Bone marrow (tissue), 2 donors: ENCODE measurements at places on chromosomes 11 and 22.

GRCh38 chr22:32478994-32479393, 4.4 kb downstream of the FBXO7 start:
- no peak for DNase-seq

GRCh38 chr11:6927030-6927617, 898 bp downstream of the ZNF215 start:
- DNase-seq = no peak

GRCh38 chr11:112801025-112801816, 160.0 kb upstream of the NCAM1 start:
- DNase-seq = no peak

DNA sequence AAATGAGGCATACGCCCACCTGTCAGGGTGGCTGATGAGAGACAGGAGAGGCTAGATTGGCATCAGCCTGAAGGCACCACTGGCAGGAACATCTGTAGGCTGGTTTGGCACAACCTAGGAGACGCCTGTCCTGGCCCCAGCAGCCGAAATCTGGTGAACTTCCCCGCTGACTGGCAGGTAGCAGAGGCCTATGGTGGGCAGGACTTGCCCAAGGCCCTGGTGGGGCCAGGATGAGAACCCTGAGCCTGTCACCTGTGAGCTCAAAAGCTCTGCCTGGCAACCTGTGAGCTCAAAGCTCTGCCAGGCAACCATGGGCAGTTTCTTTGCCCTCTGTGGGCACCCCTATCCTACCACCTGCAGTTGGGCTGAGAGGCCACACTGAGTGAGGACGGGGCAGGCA, 2.5 kb downstream of the DERL3 start:
- no peak for DNase-seq

DNA sequence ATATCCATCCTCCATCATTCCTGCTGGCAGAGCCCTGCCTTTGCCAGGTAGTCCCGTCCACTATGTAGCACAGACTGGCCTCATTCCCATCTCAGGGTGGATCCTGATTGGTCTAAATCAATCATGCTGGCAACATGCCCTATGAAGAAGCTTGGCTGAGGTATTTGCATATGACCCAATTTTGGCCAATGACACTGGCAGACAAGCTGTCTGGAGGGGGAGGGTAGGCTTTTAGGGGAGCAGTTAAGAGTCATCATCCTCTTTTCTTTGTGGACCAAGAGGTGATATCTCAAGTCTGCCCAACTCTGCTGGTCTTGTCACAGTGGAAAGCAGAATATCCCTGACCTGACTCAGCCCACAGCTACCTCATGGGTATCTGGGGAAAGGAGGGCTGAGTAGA, 5.1 kb downstream of the CCDC89 start:
- no peak for DNase-seq

- no peak for DNase-seq
These were observed 11.2 kb downstream of the PNPLA5 start for GRCh38 chr22:43880541-43880991.

DNA sequence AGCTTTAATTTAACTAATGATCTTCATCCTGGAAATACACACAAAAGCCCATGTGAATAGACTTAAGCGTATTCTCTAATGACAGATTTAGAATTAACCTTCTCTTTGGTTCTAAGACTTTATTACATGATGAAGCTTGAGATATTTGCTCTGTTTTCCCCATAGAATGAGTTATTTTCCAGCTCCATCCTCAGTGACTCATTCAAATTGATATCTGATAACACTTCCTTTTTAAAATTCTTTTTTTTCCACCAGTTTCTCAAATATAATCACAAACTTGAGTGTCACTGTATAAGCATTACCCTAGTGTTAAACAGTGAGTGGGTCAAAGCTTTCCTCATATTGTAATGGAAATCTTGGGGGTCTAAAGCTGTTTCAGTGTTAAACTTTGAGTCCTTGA, 535.8 kb downstream of the KCNA4 start:
- no peak for DNase-seq

GRCh38 chr11:22884217-22884616, 23.9 kb upstream of the CCDC179 start:
- DNase-seq = no peak

GRCh38 chr11:66115638-66116301, 45.7 kb downstream of the PACS1 start:
- no peak for DNase-seq

DNA sequence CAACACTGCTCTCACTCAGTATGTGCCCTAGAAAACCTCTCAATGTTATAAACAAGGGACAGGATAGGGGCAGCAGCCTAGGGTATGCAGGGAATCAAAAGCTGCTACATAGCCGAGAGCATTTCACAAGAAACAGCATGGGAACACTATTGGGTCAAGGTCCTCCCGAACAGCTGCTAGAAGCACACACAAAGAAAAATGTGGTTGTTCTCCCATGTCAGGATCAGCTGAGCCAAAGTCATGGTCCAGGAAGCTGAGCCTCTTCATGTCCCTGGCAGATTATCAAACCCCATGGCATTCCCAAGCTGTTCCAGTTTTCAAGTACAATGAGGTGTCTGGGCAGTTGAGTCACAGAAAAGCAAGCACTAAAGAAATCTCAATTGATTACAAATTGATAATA, 21.0 kb upstream of the GDPD4 start:
- DNase-seq = no peak

- peak; percentile 86 for DNase-seq
These were observed 28.5 kb upstream of the RBX1 start for GRCh38 chr22:40922484-40923303.

- DNase-seq = no peak
These were observed 20.9 kb upstream of the NARS2 start for GRCh38 chr11:78595436-78596130.

DNA sequence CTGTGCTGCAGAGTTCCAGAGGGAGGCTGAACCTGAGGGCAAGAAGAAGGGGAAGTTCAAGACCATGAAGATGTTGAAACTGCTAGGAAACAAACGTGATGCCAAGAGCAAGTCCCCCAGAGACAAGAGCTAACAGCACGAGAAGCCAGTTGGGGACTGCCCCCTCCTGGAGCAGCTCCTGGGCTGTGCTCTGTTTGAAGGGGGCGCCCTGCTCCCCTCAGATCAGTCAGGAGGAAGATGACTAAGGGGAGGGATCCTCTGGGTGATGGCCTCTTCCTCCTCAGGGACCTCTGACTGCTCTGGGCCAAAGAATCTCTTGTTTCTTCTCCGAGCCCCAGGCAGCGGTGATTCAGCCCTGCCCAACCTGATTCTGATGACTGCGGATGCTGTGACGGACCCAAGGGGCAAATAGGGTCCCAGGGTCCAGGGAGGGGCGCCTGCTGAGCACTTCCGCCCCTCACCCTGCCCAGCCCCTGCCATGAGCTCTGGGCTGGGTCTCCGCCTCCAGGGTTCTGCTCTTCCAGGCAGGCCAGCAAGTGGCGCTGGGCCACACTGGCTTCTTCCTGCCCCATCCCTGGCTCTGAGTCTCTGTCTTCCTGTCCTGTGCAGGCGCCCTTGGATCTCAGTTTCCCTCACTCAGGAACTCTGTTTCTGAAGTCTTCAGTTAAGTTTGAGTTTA, 12.6 kb downstream of the C22orf23 start:
- no peak for DNase-seq

- no peak for DNase-seq
These were observed 35.7 kb downstream of the WEE1 start for GRCh38 chr11:9609002-9609759.

DNA sequence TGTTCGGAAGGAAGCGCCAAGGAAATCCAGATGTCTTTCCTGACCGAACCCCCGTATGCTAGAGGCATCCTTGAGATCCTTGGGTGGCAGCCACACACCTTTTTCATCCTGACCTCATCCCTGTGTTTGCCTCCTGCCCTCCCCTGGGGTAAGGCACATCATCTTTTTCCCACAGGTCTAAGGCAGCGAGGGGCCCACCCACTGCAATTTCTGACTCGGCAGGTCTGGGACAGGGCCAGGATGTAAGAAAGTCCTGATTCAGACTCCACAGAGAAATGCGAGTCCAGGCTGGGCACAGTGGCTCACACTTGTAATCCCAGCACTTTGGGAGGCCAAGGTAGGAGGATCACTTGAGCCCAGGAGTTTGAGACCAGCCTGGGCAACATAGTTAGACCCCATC, 10.5 kb downstream of the ZMAT5 start:
- DNase-seq = no peak

GRCh38 chr11:16795146-16795545, 56.7 kb downstream of the C11orf58 start:
- DNase-seq = no peak

GRCh38 chr11:126816645-126817044, 183.9 kb downstream of the KIRREL3 start:
- DNase-seq = no peak

DNA sequence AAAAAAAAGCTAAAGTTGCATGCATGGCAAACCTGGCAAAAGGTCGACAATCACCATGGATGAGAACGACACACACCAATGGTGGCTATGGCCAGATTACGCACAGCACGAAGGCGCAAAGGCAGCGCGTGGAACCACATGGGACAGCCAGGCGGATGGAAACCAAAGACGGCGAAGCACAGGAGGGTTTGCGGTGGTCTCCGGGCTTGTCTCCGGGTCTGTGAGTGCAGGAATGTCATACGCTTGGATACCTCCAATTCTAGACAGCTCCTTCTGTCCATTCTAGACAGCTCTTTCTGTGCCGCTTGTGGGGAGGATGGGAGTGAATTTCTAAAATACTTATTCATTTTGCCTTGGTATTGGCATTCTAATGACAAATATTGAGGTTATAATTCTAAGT, 685.4 kb downstream of the BRD1 start:
- DNase-seq = no peak

- DNase-seq = no peak
These were observed 26.0 kb upstream of the TCF20 start for GRCh38 chr22:42296381-42296853.

DNA sequence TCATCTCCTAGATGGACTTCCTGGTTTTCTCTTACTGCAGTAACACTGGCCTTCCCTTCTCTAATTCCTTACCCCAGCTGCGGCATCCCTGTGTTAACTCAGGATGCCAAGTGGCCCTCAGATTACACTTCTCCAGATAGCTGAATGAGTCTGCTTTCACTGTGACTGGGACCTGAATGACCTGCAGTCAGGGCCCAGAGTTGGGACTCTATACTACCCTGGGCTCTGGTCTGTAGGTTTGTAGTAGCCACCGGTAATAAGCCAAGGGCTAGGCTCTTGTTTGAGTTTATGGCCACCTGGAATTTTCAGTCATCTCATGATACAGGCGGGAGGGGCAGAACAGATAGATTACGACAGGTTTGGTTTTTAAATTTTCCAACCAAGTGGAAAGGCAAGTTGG, 24.1 kb downstream of the TUB start:
- no peak for DNase-seq

DNA sequence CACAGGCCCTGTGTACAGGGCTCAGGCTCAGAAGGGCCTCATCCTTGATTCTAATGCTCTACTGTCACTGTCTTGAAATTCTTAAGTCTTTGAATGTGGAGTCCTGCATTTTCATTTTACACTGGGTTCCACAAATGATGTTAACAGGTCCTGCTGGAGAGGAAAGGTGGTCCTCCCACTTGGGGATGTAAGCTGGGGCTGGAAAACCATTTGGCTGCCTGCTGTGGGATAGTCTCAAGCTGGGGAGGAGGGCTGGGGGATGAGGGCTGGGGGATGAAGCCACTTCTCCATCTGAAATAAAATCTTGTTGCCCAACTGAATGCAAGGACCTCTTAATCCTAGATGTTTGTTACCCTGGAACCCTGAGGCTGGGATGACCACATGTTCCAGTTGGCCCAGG, 423.0 kb downstream of the TENM4 start:
- no peak for DNase-seq

DNA sequence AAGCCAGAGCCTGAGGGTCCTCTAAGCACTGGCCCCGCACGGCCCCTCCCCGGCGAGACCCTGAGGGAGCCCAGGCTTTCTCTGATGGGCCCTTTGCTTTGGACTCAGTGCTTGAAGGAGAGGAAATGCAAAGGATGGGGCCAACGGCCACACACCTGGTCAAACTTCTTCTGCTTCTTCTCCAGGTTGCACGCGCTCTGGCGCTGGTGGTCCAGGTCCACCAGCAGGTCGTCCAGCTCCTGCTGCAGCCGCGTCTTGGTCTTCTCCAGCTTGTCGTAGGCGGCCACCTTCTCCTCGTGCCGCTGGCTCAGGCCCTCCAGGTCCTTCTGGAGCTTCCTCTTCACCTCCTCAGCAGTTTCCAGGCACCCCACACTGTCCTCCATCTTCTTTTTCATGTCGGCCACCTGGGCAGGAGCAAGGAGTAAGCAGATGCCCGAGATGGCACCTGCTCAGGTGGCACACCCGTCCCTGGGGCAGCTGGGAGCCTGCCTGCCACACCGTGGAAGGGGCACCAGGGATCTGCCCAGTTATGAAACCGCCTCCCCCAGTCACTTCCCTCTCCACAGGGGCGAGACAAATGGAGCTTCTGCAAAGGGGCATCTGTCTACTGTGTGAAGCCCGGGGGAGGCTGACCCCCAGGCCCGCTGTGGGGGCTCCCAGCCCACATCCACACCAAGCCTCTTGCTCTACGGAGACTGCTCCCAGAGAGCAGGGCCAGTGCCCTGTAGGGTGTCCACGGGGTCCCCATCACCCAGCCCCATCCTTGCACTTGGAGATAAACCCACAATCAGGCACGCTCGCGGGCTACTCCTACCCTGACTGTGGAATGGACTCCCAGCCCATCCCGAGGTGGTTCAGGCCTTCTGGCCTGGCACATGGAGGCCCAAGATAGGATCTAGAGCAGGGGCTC, 39.2 kb downstream of the APOL1 start:
- DNase-seq = no peak

GRCh38 chr11:3982431-3982830, 112.2 kb upstream of the RRM1 start:
- DNase-seq = no peak

- DNase-seq = no peak
These were observed 4.0 kb downstream of the FXYD6 start for GRCh38 chr11:117872420-117872961.

DNA sequence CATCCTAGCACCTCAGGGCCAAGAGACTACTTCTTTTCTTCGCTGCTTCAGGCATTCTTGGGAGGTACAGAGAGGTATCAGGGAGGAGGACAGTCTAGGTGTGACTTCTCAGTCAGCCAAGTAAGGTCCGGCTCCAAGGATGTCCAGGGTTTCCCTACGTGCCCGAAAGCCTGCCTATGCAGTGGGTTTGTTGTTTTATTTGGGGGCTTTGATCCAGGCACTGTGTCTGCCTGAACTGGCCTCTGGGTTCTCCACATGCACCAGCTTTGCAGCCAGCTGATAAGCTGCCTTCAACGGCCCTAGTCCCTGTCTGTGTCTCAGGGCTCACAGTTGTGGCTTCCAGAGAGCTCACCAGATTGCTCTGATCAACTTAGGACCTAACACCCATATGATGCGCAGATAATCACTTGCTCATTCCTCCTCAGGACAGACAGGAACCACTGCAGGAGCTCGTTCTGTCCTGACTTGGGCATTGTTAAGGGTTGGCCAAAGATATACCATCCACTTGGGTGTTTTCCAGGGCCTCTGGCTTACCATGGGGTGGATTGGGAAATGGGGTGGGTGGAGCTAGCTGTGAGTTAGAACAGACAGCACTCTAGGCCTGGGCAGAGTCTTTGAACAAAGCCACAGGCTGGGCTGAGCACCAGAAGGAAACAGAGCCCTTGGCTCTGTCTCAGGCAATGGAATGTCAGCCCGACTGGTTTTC, 45.5 kb upstream of the CRYBB3 start:
- DNase-seq = no peak
